Ecto neural progenitor cell (in vitro differentiated cells): ENCODE measurements at places on chromosomes 13 and 19.

DNA sequence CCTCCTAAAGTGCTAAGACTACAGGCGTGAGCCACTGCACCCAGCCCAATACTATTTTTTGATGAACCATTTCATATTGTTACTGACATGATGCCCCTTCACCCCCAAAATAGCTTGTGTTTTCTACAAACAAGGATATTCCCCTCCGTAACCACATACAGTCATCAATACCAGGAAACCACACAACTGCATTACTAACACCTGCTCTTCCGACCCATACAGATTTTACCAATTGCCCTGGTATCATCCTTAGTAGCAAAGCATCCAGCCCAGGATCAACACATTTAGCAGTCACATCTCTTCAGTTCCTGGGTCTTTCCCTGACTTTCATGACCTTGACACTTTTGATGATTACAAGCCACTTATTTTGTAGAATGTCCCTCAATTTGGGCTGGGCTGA lies 33.6 kb downstream of the KCTD15 start:
- no peak for DNase-seq

- no peak for DNase-seq
Measured at GRCh38 chr19:51508059-51508733, 6.6 kb upstream of the SIGLEC12 start.

- no peak for DNase-seq
Measured at GRCh38 chr13:30346789-30347167, 39.4 kb upstream of the KATNAL1 start.

GRCh38 chr13:111345682-111346081 lies 25.2 kb downstream of the TEX29 start:
- DNase-seq, result no peak

DNA sequence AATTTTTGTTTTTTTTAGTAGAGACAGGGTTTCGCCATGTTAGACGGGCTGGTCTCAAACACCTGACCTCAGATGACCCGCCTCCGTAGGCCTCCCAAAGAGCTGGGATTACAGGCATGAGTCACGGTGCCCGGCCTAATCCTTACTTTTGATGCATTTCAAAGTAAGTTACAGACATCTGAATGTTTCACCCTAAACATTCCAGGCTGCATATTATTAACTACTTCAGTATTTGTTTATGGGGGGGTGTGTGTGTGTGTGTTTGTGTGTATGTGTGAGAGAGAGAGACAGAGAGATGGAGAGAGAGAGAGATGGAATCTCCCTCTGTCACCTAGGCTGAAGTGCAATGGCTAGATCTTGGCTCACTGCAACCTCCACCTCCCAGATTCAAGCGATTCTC lies 13.1 kb downstream of the SULT2B1 start:
- no peak for DNase-seq

DNA sequence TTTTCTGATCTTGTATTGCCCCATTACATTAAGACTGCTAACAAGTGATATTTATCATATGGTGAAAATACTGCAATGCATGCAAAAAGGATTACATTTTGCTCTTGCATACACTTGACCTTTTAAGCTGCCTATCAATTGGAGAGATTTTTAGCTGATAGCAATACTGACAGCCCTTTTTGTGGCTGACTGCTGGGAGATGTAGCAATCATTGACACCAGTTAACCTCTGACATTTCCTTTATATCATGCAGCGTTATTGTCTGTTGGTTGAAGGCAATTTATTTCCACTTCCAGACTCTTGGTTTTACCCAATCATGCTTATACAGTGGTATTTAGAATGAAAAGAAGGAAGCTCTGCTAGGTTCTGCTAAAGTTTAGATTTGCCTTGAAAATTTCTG lies 364.0 kb downstream of the LMO7 start:
- DNase-seq, result no peak

- DNase-seq, result no peak
Measured at GRCh38 chr13:36405151-36405550, 27.1 kb upstream of the CCNA1 start.

- DNase-seq, result no peak
Measured at GRCh38 chr13:25097426-25097825, 1.5 kb downstream of the PABPC3 start.

DNA sequence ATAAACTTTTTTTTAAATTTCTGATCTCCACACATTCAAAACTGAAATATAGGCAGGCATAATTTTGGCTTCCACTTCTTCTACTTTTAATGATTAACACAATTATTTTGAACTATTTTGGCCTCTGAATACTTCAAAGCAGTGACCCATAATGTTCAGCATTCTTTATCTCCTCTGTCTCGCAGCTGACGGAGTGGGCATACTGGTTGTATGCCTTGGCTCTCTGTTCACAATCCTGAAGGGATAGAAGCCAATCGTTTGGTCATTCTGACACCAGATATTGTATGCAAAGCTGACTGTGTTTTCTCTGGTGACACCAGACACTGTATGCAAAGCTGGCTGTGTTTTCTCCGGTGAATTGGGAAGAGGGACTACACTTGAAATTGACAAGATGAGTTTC lies 833.0 kb downstream of the EFNB2 start:
- DNase-seq, result no peak

DNA sequence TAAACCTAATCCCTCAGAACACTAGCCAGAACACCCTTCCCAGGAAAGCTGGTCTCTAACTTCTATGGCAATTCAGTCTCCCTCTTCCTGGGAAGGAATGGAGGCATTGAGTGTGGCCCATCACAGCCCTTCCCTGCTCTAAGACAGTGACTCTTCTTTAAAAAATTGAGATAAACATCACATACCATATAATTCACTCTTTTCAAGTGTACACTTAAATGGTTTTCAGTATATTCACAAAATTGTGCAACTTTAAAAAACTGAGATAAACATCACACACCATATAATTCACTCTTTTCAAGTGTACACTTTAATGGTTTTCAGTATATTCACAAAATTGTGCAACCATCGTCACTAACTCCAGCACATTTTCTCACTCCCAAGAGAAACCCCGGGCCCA lies 116.5 kb downstream of the MIPEP start:
- DNase-seq, result no peak

- DNase-seq, result no peak
Measured at GRCh38 chr13:39298951-39299350, 260.7 kb downstream of the NHLRC3 start.

DNA sequence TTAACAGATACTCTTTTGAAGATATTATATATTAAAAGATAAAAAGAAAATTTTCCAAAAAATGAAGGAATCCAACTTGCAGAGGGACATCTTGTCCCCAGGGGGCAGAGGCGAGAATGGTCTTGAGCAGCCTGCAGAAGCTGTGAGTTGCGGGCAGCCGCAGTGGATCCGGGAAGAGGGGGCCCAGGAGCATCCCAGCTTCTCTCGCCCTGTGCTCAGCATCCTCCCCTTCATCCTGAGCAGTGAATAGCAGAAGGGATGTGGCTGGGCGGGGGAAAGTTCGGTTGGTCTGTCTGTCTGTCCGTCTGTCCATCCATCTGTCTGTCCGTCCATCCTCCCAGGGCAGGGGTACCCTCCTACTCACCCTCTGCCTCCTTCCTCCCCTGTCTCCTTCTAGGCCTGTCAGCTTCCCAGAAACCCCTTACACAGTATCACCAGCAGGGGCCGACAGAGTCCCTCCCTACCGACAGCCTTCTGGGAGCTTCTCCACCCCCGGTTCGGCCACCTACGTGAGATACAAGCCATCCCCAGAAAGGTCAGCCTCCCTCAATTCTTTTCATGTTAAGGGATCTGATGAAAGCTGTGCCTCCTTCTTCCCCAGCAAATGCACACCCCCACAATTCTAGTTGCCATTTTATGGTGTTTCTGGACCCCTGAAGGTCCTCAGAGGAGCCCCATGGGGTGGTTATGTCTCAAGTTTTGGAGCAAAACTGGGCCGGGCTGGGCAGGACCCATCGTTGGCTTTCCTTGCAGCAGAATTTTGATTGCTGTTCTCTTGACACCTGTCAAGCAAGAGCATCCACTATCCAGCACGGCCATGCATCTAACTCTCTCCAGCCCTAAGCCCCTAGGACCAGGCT lies 81.6 kb downstream of the DPF1 start:
- peak; percentile 78 for DNase-seq

GRCh38 chr13:100789025-100789424 lies 114.4 kb upstream of the TMTC4 start:
- no peak for DNase-seq

DNA sequence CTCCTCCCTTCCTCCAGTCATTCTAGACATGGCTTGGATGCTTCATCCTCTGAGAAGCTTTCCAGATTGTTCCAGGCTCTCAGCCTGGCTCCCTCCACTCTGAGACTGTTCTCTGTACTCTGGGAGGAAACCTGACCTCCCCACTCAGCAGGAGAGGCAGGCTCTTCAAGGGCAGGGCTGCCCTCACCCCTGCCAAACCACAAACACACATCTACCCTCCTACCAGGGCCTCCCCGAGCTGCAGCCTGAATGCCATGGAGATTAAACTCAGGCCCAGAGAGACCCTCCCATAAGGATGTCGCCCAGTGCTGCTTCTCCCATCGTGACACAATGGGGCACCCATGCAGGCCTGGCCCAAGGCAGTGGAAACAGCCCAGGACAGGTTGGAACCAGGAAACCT lies 16.2 kb downstream of the NUMBL start:
- no peak for DNase-seq

GRCh38 chr13:113097651-113098050 lies 7.9 kb upstream of the F7 start:
- no peak for DNase-seq

GRCh38 chr13:31278869-31279268 lies 79.1 kb downstream of the B3GLCT start:
- DNase-seq, result no peak
